ENCODE measurements at places on chromosomes 3 and 15. TPM values are rescaled to one million over a fixed set of nuclear protein-coding genes. Genes with fewer than 3 reads are reported as not detected.
A peak's percentile ranks its signal among the peaks of the same experiment; 100 is the strongest.

- no peak for DNase-seq
Measured at GRCh38 chr3:46356276-46356675, 2.4 kb downstream of the CCR2 start.

- DNase-seq = peak; percentile 93
Measured at GRCh38 chr3:139310474-139310933, 33.3 kb upstream of the MRPS22 start.

GOLGA6L4 gene
- total RNA-seq = 2.2 TPM

- DNase-seq = no peak
Measured at GRCh38 chr15:95131131-95131556, 899.8 kb downstream of the MCTP2 start.

GRCh38 chr3:15280853-15281532 is 51.4 kb downstream of the SH3BP5 start:
- peak; percentile 78 for DNase-seq

DNA sequence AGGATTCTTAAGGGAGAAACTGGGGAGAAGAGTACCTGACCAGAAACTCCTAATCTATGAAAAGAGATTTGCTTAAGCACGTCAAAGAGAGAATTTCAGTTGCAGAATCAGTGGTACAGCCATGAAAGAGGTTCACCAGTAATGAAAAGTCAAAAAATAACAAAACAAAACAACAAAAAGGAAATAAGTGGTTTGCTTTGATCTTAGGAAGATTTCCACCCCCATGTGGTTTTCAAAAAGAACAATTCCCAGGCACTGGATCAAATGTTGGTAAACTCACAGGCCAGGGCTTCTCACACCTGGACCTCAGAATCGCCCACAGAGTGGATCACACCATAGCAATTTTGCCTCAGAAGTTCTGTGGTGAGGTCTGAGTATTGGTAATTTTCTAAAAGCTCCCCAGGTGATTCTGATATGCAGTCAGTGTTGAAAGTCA is 67.5 kb downstream of the TMEM39A start:
- no peak for DNase-seq

- no peak for DNase-seq
Measured at GRCh38 chr3:180188512-180189309, 152.0 kb upstream of the PEX5L start.

DNA sequence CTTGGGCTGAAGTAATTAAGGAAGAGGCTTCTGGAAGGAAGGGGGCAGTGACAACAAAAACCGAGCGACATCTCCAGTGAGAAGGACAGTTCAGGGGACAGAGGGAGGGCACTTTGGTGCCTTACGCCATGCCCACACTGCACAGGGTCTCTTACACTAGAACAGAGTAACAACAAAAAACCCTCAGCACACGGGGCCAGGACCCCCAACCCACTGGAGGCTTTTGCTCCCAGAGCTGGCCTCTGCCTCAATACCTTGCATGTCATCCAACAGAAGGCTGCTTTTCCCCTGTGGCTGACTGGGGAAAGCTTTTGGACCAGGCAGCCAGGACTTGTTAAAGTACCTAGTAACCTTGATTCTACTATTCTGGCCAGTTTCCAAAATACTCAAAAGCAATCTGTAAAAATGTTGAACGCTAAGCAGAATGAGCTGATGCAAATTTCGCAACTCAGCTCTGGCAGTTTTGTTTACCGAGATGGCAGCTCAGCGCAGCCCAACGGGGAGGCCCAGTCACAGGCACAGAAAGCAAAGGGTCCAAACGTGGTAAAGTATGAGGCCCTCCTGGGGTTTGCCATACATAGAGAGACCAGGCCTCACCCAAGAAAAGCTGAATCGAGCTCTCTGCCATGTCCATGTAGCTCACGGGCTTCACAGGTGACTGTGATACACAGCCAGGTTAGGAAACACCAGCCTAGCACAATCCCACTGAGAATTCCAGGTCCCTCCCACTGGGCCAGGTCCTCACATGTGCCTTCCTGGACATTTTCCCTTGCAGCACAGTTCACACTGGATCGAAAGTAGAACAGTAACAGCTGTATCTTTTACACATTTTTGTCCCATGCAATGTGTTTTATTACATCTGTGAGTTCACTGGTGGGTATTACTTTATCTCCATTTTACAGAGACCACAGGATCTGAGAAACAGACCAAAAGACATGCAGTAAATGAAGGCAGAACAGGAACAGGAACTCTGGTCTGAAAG is 6.0 kb downstream of the CHCHD4 start:
- DNase-seq = peak; percentile 79

DNA sequence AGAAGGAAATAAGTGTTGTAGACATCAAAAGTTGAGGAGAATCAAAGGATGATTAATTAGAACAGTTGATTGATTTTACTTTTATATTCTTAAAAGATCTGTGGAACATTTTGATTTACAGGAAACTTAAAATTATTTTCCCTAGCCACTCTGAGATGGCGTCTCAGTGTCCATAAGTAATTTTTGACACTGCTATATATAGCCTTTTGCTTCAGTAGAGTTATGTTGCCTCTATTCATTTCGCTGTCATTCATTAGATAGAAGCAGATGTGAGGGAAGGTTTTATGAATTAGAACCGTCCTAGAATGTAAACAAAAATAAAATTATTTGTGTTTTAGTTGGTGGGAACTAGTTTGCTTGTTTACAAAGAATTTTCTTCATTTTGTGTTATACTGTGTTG is 51.1 kb upstream of the EIF3J start:
- DNase-seq = no peak

LHFPL4 gene
- total RNA-seq = 0.05 TPM

DNA sequence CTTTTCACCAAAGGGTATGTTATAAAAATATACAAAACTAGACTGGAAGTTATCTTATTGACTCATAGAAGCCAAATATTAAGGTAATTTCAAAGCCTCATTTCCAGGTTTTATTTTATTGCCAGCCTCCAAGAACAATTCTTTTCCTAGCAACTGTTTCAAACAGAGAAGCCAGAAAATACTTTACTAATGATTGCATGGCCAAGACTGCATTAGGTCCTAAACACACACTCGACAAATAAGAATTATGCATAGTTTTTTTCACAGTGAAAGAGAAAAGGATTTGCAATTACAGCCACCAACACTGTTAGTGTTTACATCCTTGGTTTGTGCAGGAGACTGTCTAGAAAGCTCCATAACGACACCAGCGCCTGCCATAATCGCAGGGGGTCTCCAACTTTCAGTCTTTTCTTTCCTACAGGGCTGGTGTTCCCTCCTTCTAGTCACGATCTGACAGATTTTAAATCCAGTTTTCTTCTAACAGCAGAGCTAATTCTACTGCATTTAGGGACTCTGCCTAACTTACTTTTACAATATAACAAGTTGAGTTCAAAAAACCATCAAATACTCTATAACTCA is 58.1 kb downstream of the CLASP2 start:
- DNase-seq = peak; percentile 7

GRCh38 chr3:54543446-54543845 is 384.4 kb downstream of the LRTM1 start:
- no peak for DNase-seq

DNA sequence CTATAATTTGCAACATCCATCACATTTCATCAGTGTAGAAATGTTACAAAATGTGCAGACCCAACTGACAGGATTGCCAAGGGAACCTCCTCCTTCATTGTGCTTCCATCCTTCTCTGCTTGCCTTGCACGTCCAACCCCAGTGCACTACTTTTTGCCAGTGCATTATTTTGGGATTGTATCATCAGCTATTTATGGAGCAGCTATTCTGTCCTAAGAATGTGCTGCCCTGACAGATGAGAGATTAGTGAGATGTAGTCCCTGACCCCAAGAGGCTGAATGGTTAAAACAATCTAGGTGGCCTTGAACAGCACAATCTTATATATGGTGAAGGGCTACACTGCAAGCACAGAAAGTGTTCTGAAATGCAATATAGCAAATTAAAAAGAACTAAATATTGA is 935.8 kb downstream of the IGSF11 start:
- no peak for DNase-seq

CAPN7 gene
- total RNA-seq = 46.8 TPM

TM4SF1 gene
- total RNA-seq = 247 TPM

DNA sequence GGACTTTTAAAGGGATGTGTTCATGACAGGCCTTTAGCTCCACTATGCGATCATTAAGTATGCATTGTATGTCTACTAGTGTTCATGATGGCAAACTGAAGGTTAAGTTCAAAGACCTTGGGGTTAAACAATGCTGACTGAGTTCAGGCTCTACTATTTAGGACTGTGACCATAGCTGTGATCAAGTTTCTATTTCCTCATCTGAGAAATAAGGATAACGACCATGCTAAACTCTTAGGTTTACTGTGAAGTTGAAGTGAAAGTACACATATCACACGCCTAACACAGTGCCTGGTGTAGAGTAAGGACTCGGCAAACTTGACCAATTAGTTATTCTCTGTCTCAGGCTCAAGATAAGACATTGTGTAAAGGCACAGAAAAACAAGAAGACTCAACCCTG is 243.2 kb downstream of the MBNL1 start:
- DNase-seq = no peak

DNA sequence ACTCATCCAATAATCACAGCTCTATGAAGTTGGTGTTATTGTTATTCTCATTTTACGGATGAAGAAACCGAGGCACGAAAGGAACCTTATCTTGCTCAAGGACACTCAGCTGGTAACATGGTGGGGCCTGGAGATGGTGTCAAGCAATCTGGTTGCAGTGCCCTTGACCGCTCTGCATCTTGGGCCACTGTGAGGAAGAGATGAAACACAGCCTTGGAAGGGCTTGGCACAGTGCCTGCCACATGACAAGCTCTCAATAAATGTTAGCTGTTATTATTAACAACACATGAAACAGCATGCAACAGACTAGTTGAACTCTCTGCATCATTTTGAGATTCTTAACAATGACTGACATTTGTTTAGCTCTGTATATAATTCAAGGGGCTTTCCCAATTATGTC is 10.1 kb upstream of the ITGA11 start:
- DNase-seq = no peak

DNA sequence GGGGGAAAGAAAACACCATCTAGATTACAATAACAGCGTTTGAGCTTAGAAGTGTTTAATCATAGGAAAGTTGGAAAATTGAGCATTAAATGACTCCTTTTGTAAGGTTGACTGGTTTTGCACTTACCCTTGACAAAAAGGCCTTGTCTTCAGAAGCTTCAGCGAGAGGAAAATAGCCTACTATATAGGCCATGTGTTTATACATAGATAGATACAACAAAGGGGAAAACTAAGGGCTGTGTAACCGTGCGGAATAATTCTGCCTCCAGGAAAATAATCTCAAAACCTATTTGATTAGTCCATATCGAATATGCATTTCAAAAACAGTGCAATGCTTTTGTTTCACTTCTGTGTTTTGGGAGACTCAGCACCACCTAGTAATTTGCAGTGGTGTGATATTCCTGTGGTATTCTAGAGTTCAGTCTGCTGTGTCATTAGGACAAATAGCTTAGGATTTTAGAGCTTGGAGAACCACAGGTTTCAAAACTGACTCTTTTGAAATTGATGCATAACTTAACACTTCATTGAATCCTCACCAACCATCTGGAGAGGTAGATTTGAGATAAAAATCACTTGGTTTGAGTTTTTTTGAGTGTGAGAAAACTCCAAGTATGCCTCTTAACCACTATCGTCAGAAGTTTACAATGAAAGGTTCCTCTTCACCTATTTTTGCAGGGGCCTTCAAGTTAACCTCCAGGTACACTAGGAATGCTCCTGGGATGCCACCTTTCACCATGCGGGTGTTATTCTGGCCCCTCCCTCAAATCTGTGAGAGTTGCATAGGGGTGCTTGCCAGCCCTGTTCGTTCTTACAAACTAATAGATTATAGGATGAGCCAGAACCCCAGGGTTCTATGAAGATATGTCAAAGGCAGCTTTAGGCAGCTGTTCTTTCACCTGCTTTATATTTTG is 1.9 kb downstream of the ARHGAP31 start:
- peak; percentile 94 for DNase-seq

ANKRD34C gene
- total RNA-seq = not detected

- no peak for DNase-seq
Measured at GRCh38 chr3:153957421-153957820, 163.8 kb upstream of the ARHGEF26 start.

DNA sequence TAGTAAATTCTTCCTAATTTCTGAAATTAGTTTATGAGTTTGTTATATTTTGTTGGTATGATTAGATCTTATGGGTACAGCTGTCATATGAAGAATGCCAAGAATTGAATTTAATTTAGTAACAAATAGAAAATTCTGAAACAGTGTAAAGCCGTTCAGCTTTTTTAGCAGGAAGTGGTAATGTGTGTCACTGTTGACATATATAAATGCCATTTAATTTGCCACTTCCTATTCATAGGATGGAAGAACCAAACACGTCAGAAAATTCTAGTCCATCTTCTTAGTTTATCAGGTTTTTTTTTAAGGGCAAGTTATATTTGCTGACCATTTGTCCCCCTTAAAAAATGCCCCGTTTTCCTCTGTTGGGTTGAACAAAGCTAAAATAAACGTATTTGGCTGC is 43.0 kb downstream of the RAB8B start:
- no peak for DNase-seq

DNA sequence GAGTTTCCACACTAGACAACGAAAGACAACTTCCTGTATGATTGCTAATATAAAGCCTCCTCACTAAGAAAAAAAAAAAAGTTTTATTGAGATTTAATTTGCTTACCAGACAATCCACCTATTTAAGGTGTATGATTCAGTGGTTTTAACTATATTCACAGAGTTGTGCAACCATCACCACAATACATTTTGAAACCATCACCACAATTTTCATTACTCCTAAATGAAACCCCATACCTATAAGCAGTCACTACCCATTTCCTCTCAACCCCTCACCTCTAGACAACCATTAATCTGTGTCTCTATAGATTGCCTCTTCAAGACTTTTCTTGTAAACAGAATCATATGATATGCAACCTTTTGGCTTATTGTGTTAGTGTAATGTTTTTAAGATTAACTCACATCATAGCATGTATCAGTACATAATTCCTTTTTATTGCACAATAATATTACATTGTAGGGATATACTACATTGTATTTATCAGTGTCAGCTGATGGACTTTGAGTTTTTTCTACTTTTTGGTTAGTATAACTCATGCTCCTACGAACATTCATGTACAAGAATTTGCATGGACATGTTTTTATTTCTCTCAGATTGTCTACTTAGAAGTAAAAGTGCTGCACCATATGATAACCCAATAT is 339.7 kb downstream of the NLGN1 start:
- peak; percentile 27 for DNase-seq

SERPINI2 gene
- not detected for total RNA-seq

DNA sequence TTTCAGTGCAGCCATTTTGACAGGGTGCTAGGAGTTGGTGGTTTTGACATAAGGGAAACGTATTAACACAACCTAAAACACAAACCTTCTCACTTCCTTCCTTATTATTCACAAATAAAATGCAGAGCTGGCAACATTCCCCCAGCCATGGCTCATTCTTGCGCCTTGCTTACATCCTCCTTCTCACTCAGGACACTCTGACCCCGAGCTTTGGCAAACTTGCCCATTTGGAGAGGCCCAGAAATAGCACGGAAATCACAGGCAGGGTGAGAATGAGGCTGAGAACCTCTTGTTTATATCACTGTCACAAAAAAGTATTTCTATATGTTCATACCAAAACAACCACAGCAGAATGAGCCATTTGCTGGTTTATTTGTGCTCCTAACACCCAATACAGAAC is 244.3 kb downstream of the NTRK3 start:
- DNase-seq = no peak

GRCh38 chr3:59432665-59433064 is 382.8 kb upstream of the CFAP20DC start:
- no peak for DNase-seq

- DNase-seq = no peak
Measured at GRCh38 chr3:53675942-53676341, 170.3 kb downstream of the CHDH start.

- peak; percentile 74 for DNase-seq
Measured at GRCh38 chr3:4633078-4634004, 140.2 kb downstream of the ITPR1 start.

TRIM42 gene
- not detected for total RNA-seq

GRIP2 gene
- not detected for total RNA-seq

WDR72 gene
- 11.8 TPM for total RNA-seq

Data from renal cortical epithelial cell (primary cell).